H9 (cell line): ENCODE measurements at places on chromosomes 16 and 17. TPM values are rescaled to one million over a fixed set of nuclear protein-coding genes. Genes with fewer than 3 reads are reported as not detected.

DBNDD1 gene
- 86.8 and 87.3 TPM in 2 replicates for total RNA-seq

- H3K4me3 ChIP-seq = no peak overlapping the region
- H3K27ac ChIP-seq = no peak overlapping the region
- H3K27me3 ChIP-seq = no peaks in the 10 kb centered on the region
- no peaks in the 10 kb centered on the region for H3K4me1 ChIP-seq
- peaks cover 10% of the 10 kb centered on the region for H3K36me3 ChIP-seq
- DNase-seq = no peak
Measured at GRCh38 chr16:69283851-69284250, 27.3 kb upstream of the VPS4A start.

DNA sequence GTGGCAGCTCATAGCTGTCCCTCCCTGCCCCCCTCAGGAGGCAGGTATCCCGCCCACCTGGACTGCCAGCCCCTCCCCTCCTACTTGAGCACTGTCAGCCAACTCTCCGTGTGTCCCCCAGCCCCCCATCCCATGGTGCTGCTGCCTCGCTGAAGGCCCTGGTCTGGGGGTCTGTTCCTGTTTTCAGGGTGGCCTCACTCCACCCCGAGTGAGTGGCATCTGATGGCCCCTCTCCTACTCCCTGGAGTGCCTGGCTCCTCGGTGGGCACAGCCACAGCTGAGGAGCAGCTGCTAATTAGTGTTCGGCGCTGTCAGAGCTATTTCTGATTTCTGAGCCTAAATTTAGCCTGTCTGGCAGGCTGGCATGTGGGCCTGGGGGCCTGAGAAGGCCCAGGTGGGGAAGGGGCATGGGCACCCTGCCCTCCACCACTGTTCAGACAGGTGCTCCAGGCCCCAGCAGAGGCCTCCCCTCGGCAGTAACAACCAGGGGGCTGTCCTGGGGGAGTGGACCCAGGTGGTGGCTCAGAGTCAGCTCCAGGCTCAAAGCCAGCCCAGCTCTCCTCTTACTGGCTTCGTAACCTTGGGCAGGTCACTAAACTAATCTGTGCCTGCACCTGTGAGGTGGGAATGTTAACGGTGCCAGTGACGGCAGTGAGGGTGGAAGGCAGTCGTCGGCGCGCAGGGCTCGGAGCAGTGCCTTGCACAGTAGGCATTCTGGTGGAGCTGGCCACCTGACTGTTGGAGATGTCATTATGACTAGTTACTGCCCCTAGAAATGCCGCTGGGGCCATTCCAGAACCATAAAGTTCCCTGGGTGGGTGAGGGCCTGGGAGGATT lies 6.5 kb downstream of the FMNL1 start:
- no peaks in the 10 kb centered on the region; the same call in 1 of the 2 replicates for H3K27me3 ChIP-seq
- no peaks in the 10 kb centered on the region; the same call in 1 of the 2 replicates for H3K4me1 ChIP-seq
- H3K27ac ChIP-seq = no peak overlapping the region
- DNase-seq = peak; percentile 44
- no peaks in the 10 kb centered on the region for H3K36me3 ChIP-seq

DNA sequence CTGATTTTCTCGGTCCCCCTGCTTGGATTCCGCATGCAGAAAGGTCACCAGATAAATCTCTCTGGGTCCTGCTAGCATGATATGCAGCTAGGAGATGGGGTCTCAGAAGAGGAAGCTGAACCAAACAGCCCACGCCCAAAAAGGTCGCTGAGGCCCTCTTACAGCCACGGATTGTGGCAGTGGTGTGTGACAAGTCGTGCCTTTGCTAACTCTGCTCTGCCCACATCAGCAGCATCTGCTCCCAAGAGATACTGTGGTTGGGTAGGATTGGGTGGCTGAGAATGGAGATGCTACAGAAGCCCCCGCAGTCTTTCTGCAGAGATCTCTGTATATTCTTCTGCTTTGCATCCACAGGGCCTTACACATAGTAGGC lies 15.2 kb upstream of the SKAP1 start:
- H3K4me3 ChIP-seq = no peak overlapping the region
- H3K36me3 ChIP-seq = no peaks in the 10 kb centered on the region
- no peaks in the 10 kb centered on the region for H3K4me1 ChIP-seq
- no peak for DNase-seq
- no peaks in the 10 kb centered on the region for H3K27me3 ChIP-seq

CDRT4 gene
- 3.8 and 5.0 TPM in 2 replicates for total RNA-seq

- H3K36me3 ChIP-seq = no peaks in the 10 kb centered on the region
- no peak overlapping the region for H3K27ac ChIP-seq
- no peak overlapping the region; the same call in 2 of the 3 replicates for H3K4me3 ChIP-seq
Measured at GRCh38 chr17:75738218-75738802, 17.1 kb downstream of the ITGB4 start.

- H3K27ac ChIP-seq = no peak overlapping the region
- peaks cover 26% of the 10 kb centered on the region for H3K36me3 ChIP-seq
- no peaks in the 10 kb centered on the region for H3K27me3 ChIP-seq
- DNase-seq = no peak
- H3K4me3 ChIP-seq = no peak overlapping the region
- no peaks in the 10 kb centered on the region for H3K4me1 ChIP-seq
Measured at GRCh38 chr17:67123699-67124098, 79.3 kb downstream of the CACNG1 start.

SYT17 gene
- total RNA-seq = 2.6 and 3.0 TPM in 2 replicates

- H3K27ac ChIP-seq = no peak overlapping the region
- no peak overlapping the region for H3K4me3 ChIP-seq
- H3K36me3 ChIP-seq = no peaks in the 10 kb centered on the region
Measured at GRCh38 chr17:78256707-78257591, 25.5 kb downstream of the TMEM235 start.

EME1 gene
- total RNA-seq = 15.1 and 16.5 TPM in 2 replicates

DNA sequence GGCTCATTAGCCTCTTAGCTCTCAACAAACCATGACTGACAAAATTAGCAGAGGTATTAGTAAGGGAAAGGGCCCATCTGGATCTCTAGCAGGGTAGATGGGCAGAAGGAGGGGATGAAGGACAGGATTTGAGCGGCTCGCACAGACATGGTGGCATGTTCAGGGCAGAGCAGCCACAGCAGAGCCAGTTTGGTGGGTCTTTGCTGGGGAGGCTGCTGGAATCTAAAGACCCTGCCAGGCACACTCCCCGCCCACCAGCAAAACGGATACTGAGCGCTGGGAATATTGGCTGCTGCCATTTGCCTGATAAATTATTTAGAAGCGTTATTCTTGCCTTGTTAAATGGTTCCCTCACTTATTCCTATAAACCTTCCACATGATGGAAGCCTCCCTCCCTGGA lies 20.7 kb upstream of the NAT9 start:
- DNase-seq = no peak
- no peak overlapping the region for H3K27ac ChIP-seq
- H3K4me1 ChIP-seq = no peaks in the 10 kb centered on the region
- H3K4me3 ChIP-seq = no peak overlapping the region
- H3K27me3 ChIP-seq = no peaks in the 10 kb centered on the region

LPO gene
- total RNA-seq = 0.11 and 0.17 TPM in 2 replicates

- no peak overlapping the region for H3K4me3 ChIP-seq
- H3K4me1 ChIP-seq = peaks cover 2% of the 10 kb centered on the region; the same call in 1 of the 2 replicates
- H3K27me3 ChIP-seq = no peaks in the 10 kb centered on the region
- peaks cover 2% of the 10 kb centered on the region for H3K36me3 ChIP-seq
Measured at GRCh38 chr16:81384006-81384405, 60.6 kb upstream of the CMIP start.

SYNGR3 gene
- 11.9 and 12.1 TPM in 2 replicates for total RNA-seq

- no peak overlapping the region for H3K27ac ChIP-seq
- H3K36me3 ChIP-seq = no peaks in the 10 kb centered on the region
- DNase-seq = peak; percentile 96
- H3K4me1 ChIP-seq = no peaks in the 10 kb centered on the region
Measured at GRCh38 chr17:16406742-16407674, 8.4 kb upstream of the TRPV2 start.

DNA sequence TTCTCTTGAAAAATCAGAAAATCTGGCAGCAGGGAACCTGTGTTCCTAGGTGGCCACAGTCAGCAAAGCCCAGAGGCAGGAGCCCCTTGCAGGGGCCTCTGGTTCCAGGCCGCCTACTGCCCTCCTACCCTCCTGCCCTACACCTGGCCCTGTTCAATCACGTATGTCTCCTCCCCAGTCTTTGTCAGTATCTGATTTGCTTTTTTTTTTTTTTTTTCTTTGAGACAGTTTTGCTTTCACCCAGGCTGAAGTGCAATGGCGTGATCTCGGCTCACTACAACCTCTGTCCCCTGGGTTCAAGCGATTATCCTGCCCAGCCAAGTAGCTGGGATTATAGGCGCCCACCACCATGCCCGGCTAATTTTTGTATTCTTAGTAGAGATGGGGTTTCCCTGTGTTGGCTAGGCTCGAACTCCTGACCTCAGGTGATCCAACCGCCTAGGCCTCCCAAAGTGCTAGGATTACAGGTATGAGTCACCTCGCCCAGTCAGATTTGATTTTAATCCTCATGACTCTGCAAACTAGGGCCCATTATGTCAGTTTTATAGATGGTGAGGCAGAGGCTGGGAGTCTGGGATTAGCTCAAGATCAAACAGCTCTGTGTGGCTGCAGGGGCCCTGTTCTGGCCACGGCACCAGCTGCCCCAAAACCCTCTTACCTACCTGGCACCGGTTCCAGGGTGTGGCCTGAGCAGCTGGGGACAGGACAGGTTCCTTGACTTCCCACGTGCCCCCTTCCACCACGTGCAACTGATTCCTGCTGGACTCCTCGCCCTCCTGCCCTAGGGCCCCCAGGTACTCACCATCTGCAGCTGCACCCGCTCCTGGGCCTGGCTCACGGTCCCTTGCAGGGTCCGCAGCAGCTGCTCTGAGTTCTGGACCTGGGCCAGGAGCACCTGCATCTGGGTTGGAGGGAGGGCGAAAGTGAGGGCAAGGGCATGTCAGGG lies 14.7 kb downstream of the RABEP2 start:
- no peak overlapping the region for H3K4me3 ChIP-seq
- peaks cover 33% of the 10 kb centered on the region for H3K36me3 ChIP-seq
- H3K4me1 ChIP-seq = no peaks in the 10 kb centered on the region

CASKIN1 gene
- 7.9 and 9.3 TPM in 2 replicates for total RNA-seq

DNA sequence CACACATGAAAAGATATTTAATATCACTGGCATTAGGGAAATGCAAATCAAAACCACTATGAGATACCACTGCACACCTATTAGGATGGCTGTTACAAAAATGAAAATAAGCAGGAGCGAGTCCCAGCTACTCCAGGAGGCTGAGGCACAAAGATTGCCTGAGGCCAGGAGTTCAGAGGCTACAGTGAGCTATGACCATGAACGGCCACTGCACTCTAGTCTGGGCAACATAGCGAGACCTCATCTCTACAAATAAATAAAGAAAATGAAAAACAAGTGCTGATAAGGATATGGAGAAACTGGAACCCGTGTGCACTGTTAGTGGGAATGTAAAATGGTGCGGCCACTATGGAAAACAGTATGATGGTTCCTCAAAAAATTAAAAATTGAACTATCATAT lies 23.6 kb downstream of the KIFC3 start:
- no peaks in the 10 kb centered on the region for H3K27me3 ChIP-seq
- no peaks in the 10 kb centered on the region for H3K36me3 ChIP-seq
- H3K4me1 ChIP-seq = peaks cover 6% of the 10 kb centered on the region; the same call in 1 of the 2 replicates
- H3K4me3 ChIP-seq = no peak overlapping the region

DNA sequence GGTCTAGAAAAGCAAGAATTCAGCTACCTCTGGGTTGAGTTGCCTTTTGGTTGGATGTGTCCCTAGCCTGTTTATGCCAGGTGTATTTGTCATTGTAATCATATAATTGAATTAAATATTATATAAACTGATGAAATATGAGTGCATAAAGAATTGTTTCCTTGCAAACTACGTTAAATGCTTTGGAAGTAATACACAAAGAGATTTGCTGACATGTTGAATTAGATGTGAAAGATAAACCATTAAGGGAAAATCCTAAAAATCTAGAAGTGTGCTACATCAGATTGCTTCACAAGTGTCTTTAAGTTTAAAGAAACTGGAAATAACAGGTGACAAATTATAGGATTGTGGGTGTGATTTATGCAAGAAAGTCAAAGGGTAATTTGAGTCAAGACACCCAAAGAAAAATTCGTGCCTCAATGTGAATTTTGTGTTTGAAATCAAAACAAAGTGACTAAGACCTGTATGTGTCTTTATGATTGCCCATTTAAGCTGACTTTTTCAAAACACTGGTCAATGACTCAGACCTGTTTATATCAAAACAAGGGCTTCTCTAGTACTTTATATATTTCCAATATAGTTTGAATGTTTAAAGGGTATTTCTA lies 5.1 kb upstream of the PYY start:
- H3K36me3 ChIP-seq = no peaks in the 10 kb centered on the region
- H3K27me3 ChIP-seq = peaks cover 4% of the 10 kb centered on the region; the same call in 1 of the 2 replicates
- H3K4me1 ChIP-seq = no peaks in the 10 kb centered on the region
- DNase-seq = no peak
- no peak overlapping the region for H3K4me3 ChIP-seq

DNA sequence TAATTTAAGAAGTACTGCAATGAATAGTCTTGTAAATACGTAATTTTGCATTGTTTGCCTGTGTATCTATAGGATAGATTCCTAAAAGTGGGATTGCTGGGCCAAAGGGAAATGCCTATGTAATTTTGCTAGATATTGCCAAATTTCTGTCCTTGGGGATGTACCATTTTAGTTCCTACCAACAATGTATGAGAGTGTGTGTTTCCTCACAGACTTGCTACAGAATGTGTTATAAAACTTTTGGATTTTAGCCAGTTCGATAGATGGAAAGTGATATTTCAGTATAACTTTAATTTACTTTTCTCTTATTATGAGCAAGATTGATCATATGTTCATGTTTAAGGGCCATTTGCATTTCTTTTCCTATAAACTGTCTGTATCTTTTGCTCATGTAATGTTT lies 8.3 kb downstream of the TANGO6 start:
- H3K36me3 ChIP-seq = no peaks in the 10 kb centered on the region
- no peaks in the 10 kb centered on the region for H3K4me1 ChIP-seq
- no peaks in the 10 kb centered on the region for H3K27me3 ChIP-seq
- DNase-seq = no peak
- H3K27ac ChIP-seq = no peak overlapping the region
